Urothelium cell line (cell line): ENCODE measurements at places on chromosomes 2 and 18.

GRCh38 chr2:100802066-100802465 lies 17.9 kb upstream of the NPAS2 start:
- peak; percentile 40 for DNase-seq

DNA sequence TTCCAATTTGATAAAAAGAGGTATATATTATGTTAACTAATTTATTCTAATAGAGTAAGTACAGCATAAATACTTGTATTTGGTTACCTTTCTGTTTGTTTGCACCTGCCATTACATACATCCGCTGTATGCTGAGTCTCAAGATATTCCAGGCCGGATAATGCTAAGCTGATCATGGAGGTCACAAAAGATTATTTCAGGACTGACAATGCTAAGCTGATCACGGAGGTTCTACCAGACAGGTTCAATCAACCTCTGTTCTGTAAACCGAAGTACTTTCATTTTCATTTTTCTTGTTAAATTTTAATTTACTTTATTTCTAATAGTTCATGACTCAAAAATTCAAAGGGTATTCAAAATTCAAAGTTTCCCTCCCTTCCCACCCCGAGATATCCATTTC lies 31.1 kb downstream of the PNO1 start:
- no peak for DNase-seq

GRCh38 chr2:190404487-190404886 lies 3.7 kb upstream of the MFSD6 start:
- no peak for DNase-seq

DNA sequence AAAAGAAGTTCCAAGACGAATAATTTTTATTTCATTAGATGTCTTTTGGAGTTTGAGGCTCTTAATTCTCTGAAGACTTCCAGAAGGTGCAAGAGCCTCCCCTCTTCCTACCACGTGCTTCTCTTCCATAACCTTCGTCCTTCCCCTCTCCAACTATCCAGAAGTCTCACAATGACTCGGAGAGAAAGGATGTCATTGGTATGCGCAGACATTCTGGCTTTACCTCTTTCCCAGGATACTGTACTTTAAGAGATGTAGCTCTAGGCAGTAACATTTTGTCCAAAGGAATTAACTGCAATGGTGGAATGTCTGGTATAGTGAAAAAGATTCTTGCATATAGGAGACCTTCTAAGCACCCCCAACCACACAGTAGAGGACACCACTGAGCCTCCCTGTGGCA lies 249.0 kb upstream of the OSR1 start:
- no peak for DNase-seq

GRCh38 chr2:151347906-151348305 lies 9.5 kb upstream of the TNFAIP6 start:
- no peak for DNase-seq

DNA sequence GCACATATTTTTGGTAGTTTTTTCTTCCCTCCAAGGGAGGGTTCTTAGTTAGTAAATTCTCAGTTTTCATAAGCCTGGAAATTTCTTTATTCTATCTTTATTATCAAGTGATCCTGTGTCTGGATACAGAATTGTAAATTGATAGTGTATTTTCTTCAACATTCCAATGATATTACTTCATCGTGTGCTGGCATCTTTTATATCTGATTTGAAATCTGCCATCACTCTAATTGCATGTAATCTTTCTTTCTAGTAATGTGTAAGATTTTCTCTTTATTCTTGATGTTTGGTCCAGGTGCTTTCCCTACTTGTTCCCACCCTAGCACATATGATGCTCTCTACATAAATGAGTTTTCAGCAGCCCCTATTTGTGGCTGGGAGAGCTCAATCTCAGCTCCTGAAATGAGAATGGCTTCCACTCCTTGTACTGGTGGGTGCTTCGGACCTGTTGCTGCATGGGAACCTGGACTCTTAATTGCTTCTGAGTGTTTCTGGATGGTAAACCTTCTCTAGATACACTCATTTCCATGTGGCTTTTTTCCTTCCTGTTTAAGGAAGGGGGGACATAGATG lies 102.7 kb downstream of the SMIM21 start:
- no peak for DNase-seq

GRCh38 chr2:143686585-143687164 lies 557.5 kb downstream of the ARHGAP15 start:
- peak; percentile 18 for DNase-seq

- no peak for DNase-seq
Observed at GRCh38 chr2:239667431-239667985, 266.7 kb upstream of the HDAC4 start.
